CD4-positive, CD25-positive, alpha-beta regulatory T cell (primary cell): ENCODE measurements at places on chromosomes 1 and 21. TPM values are rescaled to one million over a fixed set of nuclear protein-coding genes. Genes with fewer than 3 reads are reported as not detected.

Gene RNF207
- 8.4 TPM for total RNA-seq

Gene CFAP107
- not detected for total RNA-seq

Gene CLIC6
- total RNA-seq = not detected

Gene FCRL6
- not detected for total RNA-seq

Gene LCE2B
- total RNA-seq = not detected

Gene KCND3
- 0.07 TPM for total RNA-seq

Gene ANGPTL3
- total RNA-seq = not detected

Gene PRKAA2
- not detected for total RNA-seq

Gene NBPF20
- 9.0 TPM for total RNA-seq

Gene HTR1D
- not detected for total RNA-seq

GRCh38 chr1:3588395-3588794 lies 22.9 kb downstream of the MEGF6 start:
- no peak overlapping the region for H3K27ac ChIP-seq
- H3K27me3 ChIP-seq = no peaks in the 10 kb centered on the region
- H3K4me3 ChIP-seq = no peak overlapping the region
- no peak for DNase-seq

GRCh38 chr1:150210706-150211105 lies 25.2 kb downstream of the ANP32E start:
- DNase-seq = no peak
- no peaks in the 10 kb centered on the region for H3K36me3 ChIP-seq
- H3K27me3 ChIP-seq = no peaks in the 10 kb centered on the region

DNA sequence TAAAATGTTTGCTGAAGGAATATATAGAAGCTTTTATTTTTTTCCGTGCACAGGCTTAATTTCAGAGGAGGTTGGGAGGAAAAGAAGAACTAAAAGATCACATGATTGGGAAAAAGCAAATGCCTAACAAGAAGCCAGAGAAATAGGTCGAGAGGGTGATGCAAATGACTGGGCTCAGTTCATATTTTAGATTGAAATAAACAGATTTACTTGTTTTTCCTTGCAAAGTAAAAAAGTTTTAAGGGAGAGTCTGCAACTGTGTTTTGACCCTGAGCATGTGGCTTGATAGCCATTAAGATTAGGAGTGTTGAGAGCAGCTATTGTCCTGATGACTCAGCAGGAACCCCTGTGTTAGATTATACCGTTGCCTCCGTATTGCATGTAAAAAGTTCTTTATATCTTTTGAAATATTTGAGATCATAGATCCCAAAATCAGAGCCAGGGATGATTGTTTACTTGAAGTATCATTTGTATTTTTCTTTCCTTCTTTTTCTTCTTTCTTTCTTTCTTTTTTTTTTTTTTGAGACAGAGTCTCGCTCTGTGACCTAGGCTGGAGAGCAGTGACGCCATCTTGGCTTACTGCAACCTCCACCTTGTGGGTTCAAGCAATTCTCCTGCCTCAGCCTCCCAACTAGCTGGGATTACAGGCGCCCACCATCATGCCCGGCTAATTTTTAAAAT lies 20.2 kb downstream of the CLIC4 start:
- H3K27me3 ChIP-seq = peaks cover 12% of the 10 kb centered on the region
- no peak for DNase-seq
- no peaks in the 10 kb centered on the region for H3K4me1 ChIP-seq
- H3K4me3 ChIP-seq = no peak overlapping the region

DNA sequence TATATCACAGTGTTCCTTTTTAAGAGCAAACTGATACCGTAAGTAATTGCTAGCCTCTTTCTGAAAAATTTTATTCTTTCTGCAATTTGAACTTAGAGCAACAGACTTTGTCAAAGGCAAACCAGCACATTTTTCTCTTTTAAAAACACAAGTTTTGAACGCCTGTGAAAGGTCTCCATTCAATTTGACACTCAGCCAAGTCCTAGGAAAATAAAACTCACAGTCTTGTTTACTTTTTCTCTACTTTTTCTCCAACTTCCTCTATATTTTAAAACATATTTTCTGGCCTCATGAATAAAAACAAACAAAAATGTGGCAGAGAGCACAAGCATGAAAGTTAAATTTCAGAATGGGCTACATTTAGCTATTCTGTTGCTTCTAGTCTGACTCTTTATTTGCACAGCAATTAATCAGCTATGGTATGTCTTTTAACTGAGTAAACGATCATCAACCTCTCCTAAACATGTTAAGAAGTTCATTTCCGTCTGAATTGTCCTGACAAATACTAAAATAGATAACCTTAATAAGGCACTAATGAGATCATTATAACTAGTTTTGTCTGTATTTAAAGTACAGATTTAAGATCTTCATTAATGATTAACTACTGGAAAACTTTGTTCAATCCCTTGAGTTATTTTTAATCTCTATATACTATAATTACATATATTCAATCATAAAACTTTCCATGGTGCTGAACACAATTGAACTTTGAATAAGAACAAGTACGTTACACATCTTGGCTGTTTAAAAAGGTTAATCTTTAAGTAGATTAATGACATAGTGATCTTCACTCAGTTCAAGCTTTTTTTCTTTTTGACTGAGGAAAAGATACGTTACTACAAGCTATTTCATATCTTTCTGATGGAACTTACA lies 550.6 kb downstream of the PTBP2 start:
- no peaks in the 10 kb centered on the region for H3K27me3 ChIP-seq
- H3K36me3 ChIP-seq = no peaks in the 10 kb centered on the region
- H3K27ac ChIP-seq = no peak overlapping the region
- no peak overlapping the region for H3K4me3 ChIP-seq

DNA sequence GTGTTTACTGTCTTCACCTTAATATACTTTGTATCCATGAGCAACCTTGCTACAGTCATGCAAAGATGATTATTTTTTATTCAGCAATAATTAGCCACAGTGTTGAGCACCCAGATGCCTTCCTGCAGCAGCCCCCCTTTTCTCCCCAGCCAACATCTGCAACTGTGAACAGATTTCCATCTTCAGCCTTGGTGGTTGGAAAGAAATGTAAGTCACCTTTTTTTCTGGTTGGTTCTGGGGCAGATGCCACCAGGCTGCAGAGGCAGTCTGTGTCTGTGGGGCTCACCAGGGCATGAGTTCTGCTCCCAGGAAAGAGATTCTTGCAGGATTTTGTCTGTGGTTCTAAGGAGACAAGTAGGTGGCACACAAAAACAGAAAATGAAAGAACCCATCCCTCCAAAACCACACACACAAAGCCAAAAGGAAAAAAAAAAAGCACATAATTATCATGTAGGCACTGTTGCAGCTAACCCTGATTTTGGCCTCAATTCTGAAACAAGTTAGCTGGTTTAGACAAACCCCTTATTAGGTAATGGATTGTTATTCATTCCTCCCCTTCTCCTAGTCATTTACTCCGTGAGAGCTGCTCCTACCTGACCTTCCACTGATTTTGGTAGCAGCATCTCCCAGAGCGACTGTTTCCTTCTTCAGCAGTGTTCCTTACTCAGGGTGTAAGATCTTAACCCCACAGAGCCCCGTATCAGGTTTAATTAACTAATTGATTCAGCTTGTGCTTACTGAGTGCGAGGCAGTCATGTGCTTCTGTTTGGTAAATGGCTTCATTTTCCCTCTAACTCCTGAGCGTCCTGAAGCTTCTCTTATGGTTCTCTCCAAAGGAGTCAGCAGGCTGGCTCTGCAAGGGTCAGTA lies 36.5 kb downstream of the GALNT2 start:
- H3K4me3 ChIP-seq = no peak overlapping the region
- peaks cover 25% of the 10 kb centered on the region for H3K4me1 ChIP-seq
- H3K27me3 ChIP-seq = no peaks in the 10 kb centered on the region

DNA sequence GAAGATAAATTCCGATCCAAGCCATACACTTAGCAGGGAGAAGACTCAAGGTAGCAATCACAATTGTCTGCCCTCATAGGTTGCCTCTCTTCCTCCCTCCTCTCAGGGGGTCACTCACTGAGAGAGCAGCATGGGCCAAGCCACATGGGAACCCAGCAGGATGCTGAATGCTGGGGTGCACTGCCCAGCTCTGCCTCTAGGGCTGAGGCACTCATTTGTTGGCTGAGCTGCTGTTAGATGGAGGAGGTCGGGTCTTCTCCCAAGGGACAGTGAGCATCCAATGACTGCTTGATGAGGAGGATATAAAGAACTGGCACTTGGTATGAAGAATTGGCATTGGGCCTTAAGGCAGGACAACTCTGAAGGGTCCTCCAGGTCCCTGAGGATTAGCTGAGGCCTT lies 418.8 kb downstream of the SIPA1L2 start:
- no peak overlapping the region for H3K4me3 ChIP-seq
- H3K4me1 ChIP-seq = no peaks in the 10 kb centered on the region
- H3K27me3 ChIP-seq = no peaks in the 10 kb centered on the region

DNA sequence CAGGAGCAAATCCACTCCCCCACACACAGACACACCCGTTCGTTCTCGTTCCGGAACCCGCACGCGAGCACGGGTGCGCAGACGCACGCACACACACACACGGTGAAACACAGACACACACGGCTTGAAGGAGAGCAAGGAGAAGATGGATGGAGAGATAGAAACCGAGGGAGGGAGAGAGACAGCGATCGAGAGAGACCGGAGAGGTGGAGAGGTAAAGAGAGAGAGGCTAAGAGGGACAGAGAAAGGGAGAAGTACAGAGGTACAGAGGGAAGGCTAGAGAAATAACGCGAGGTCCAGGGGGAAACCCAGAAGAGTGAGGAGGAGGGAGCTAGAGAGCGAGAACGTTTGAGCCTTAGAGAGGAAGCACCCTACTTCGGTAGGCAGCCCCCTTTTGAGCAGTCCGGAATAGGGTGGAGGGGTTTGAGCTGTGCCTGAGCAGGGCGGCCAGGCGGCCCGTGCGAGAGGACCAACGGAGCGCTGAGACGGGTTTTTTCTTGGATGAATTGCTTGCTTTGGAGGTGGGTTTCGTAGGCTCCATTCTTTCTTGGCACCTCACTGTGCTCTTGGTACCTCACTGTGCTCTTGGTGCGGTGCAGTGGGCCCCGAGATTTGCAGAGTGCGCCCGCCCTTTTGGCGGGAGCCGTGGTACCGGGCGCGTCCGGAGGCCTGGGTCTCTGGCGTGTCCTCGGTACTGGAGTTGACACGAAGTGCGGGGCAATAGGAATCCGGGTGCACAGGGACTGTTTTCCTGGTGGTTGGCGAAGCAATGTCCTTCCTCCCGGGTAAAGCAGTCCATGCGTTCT lies 88.4 kb upstream of the RHOU start:
- DNase-seq = peak; percentile 72
- no peak overlapping the region for H3K27ac ChIP-seq
- peak overlapping the region; percentile 86 for H3K4me3 ChIP-seq

DNA sequence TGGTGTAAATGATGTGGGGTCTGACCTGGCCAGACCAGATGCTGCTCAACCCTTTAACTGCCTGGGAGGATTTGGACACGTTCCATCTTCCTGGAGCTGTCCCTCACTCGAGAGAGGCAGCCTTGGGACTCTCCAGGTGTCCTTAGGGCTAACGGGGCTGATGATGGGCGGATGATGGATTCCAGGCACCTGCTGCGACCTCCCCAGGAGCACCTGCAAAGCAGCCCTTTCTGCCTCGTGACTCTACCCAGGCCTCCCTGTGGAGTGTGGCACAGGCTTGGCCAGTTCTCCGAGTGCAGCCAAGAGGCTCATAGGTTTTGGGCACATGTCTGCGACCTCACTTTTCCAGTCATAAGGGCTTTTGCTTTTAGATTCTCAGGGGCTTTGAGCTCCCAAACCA lies 12.3 kb upstream of the TRIM17 start:
- peaks cover 4% of the 10 kb centered on the region for H3K27me3 ChIP-seq
- no peak for DNase-seq
- no peaks in the 10 kb centered on the region for H3K36me3 ChIP-seq

- peaks cover 60% of the 10 kb centered on the region for H3K4me1 ChIP-seq
- H3K27me3 ChIP-seq = no peaks in the 10 kb centered on the region
- peaks cover 80% of the 10 kb centered on the region for H3K36me3 ChIP-seq
- DNase-seq = no peak
Measured at GRCh38 chr1:12202190-12202497, 27.7 kb upstream of the VPS13D start.

DNA sequence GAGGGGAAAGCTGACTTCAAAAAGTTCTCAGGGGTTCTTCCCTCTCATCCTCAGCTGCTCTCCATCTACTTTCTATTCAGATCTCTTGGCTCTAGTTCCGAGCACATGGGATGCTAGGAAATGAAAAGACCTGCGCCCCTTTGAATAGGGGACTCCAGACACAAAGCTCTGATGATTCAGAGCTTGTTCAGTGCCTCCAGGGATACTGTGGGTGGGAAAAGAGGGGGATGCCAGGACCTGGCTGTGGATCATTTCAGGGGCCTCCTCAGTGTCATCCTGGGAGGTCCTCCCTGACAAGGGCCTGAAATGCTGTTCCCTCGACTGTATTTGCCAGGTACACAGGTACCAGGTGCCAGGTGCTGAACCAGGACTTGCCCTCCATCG lies 943 bp upstream of the KIAA0040 start:
- H3K4me1 ChIP-seq = peaks cover 40% of the 10 kb centered on the region
- no peak overlapping the region for H3K27ac ChIP-seq
- peaks cover 2% of the 10 kb centered on the region for H3K27me3 ChIP-seq
- H3K4me3 ChIP-seq = no peak overlapping the region
- peaks cover under 1% of the 10 kb centered on the region for H3K36me3 ChIP-seq

DNA sequence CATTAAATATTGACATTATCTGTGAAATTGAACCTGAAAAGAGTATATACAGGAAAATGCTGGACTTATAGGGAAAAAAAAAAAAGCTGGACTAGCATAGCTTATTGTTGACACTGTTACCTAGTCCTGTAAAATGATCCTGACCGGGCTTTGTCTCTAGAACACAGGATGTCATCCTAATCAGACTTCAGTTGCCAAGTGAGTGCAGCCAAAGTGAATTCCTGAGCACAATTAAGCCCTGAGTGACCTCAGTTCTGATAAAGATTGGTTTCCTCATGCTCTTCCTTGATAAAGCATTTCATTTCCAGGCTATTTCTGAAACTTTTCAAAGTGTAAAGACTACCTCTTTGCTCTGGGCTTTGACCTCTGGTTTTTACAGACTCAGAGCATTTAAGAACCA lies 19.8 kb downstream of the SELP start:
- H3K36me3 ChIP-seq = peaks cover 30% of the 10 kb centered on the region
- H3K27ac ChIP-seq = no peak overlapping the region
- no peaks in the 10 kb centered on the region for H3K27me3 ChIP-seq
- H3K4me3 ChIP-seq = no peak overlapping the region
- no peak for DNase-seq

- peaks cover 83% of the 10 kb centered on the region for H3K4me1 ChIP-seq
- peak; percentile 81 for DNase-seq
- peak overlapping the region; percentile 83 for H3K4me3 ChIP-seq
- H3K27ac ChIP-seq = peak overlapping the region; percentile 87
Measured at GRCh38 chr1:221725735-221726672, 15.9 kb downstream of the DUSP10 start.

DNA sequence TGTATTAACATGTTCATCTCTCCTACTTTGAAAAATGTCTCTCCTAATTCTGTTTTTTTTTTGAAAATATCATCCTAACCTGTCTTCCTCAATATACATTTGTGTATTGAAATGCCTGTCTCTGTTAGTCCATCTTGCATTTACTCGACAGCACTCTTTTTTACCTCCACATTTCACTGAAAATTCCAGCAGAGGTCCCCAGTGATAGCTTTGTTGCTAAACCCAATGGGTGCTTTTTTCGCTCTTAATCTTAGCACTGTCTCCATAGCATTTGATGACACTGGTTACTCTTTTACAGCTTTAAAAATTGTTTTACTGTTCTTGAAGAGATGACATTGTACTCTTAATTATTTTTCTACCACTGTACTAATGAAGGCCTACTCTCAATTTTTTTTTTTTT lies 10.8 kb downstream of the OSBPL9 start:
- H3K27me3 ChIP-seq = no peaks in the 10 kb centered on the region
- peak overlapping the region; percentile 4 for H3K4me3 ChIP-seq

GRCh38 chr1:222644636-222644980 lies 26.7 kb downstream of the MIA3 start:
- peak overlapping the region; percentile 97 for H3K4me3 ChIP-seq
- peaks cover 26% of the 10 kb centered on the region for H3K4me1 ChIP-seq
- no peaks in the 10 kb centered on the region for H3K27me3 ChIP-seq
- DNase-seq = no peak
- H3K27ac ChIP-seq = peak overlapping the region; percentile 96
